ENCODE measurements at places on chromosomes 1 and 21. TPM values are rescaled to one million over a fixed set of nuclear protein-coding genes. Genes with fewer than 3 reads are reported as not detected.
A peak's percentile ranks its signal among the peaks of the same experiment; 100 is the strongest.

PDZK1IP1 gene
- 2.8 TPM for total RNA-seq

GPR37L1 gene
- total RNA-seq: not detected

BARHL2 gene
- total RNA-seq: not detected

ZSCAN20 gene
- total RNA-seq: 2.9 TPM

FAM151A gene
- 0.84 TPM for total RNA-seq

MEX3A gene
- 0.58 TPM for total RNA-seq

RGL1 gene
- 80.8 TPM for total RNA-seq

GRCh38 chr1:12541274-12542137 lies 76.5 kb downstream of the DHRS3 start:
- DNase-seq: peak; percentile 89

DNA sequence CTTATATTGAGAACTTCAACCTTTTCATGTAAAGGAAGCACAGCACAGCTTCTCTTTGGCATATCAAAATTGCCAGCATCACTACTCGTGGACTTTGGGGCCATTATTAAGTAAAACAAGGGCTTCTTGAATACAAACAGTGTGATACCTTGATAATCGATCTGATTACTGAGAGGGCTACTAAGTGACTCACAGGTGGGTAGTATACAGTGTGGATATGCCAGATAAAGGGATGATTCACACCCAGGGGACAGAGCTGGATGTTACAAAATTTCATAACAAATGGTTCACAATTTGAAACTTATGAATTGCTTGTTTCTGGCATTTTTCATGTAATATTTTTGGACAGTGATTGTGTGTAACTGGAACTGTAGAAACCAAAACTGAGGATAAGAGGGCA lies 15.4 kb downstream of the HDAC1 start:
- DNase-seq: no peak

DNA sequence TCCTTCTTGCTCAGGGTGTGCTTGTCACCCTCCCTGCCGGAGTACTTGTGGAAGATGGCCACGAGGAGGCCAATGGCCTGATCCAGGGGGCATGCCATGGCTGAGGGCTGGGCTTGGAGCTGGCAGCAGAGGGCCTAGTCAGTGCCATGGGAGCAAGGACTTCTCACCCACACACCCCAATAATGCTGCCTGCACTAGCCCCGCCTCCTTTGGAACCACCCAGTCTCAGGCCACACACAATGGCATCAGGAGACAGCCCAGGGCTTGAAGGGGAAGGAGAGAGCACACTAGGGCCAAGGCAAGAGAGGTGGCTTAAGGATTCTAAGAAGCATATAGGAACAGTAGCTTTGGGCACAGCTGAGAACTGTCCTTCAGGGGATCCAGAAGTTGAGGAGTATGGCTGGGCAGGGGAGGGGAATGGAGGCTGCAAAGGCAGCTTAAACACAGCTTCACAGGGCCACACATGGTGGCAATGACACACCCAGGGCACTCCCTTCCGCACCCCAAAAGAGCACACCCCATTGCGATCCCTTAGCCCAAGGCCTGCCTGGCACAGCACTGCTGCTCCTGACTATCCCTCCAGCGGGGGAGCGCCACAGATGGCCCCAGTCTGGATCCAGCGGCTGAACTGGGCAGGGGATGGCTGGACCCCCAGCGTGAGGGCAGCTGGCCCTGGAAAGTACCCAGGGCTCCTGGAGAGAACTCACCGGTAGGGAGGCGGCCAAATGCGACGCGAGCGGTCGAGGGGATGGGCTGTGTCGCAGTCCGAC lies at the start of gene S100A6:
Gene S100A6, minus strand, starts transcription at position 750 of the 770 bp plus-strand sequence. Its CDS starts 652 bp downstream, at position 98.
- DNase-seq: no peak

DNA sequence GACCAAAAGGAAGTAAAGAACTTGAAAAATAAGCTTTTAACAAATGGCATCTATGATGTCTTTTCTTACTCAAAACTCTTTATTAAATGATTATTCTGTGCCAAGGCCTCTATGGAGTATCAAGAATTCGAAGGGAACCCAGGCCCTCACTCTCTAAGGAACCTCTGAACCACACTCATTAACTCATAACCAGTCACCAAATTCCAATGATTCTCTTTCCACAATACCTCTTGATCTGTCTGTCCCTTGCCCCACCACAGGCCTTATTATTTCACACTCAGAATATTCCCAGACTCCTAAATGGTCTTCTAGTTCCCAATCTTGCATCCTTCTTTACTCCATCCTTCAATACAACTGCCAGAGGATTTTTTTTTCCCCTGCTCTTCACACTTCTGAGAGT lies 37.0 kb downstream of the PCSK9 start:
- DNase-seq: no peak

- DNase-seq: no peak
Measured at GRCh38 chr1:216113181-216113580, 310.1 kb downstream of the USH2A start.

DNA sequence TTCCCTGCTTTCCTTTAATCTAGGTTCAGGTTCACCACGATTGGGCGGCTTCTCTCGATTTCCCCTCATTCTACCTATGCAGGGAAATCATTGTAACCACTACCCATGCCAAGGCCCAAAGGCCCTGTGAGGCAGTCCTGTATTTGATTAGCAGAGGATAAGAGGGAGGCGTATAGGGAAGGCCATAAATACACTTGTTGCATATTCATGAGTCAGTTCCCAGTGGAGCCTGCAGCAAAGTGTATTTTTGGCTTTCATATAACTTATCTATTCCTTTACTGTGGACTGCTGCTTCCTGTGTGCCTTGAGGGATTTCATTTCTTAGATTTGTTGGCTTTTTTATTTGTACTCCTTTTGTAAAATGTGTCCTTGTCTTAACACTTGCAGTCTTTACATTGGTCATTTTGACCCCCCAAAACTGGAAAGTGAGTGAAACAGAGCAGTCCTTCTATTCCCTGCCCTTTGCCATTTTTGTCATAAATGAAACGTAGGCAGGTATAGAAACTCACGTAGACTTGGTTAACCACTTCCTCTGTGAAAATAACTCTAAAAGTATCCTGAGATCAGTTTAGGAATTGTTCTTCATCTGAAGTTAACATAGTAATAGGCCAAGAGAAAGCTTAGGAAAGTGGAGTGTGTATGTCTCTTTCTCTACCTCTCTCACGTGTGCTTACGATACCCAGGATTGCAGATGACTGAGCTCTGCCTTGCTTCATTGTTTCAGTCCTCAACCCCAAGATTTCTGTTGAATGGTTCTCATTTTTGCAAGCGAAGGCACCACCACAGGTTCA lies 19.6 kb upstream of the KCNQ4 start:
- DNase-seq: no peak

DNA sequence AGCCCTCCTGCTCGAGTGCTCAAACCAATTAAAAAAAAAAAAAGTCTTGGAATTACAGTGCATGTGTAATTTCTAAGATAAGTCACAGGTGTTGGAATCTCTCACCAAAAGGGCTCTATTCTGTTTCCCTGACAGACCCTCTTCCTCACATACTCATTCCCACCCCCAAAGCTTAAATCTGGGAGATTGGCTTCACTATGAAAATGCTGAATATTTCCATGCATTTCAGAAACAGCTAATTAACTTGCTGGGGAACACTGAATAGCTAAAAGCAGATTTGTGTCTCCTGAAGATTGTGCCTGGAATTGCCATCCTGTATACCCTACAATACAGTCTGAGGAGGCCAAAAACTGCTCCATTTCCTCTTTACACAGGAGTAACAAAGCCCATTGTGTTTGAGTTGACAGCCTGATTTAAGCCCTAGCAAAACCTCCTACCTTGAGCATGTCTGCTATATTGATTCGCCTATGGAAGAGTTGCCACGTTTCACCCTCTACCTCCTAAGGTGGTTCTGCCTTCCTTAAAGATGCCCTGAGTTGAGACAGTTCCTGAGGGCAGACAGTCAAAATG lies 1.4 kb upstream of the PIK3R3 start:
- no peak for DNase-seq

DNA sequence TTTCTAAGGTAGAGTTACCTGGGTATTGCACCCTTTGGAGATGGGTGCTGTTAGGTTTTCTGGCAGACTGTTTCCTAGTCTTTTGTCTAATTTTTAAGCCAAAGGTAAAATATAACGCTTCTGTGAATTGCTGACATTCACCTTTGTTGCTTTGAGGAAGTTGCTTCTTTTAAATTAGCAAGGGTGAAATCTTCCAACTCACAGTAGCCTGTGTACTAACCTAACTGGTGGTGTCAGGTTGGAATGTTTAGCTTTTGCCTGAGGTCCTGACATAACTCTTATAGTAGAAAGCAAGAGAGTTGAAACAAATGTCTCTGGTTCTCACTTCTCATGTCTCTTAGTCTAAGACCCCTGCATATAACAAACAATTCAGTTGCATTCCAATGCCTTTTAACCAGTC lies 61.1 kb upstream of the LPGAT1 start:
- DNase-seq: no peak

All from mesenteric fat pad (tissue), 1 donor.